ENCODE measurements at places on chromosomes 3 and 15. TPM values are rescaled to one million over a fixed set of nuclear protein-coding genes. Genes with fewer than 3 reads are reported as not detected.

- DNase-seq, result no peak
These were observed 52.8 kb downstream of the RAF1 start for GRCh38 chr3:12611117-12611516.

Gene CNTN3
- polyA plus RNA-seq, result 5.6 TPM

Gene ATR
- 15.1 TPM for polyA plus RNA-seq

DNA sequence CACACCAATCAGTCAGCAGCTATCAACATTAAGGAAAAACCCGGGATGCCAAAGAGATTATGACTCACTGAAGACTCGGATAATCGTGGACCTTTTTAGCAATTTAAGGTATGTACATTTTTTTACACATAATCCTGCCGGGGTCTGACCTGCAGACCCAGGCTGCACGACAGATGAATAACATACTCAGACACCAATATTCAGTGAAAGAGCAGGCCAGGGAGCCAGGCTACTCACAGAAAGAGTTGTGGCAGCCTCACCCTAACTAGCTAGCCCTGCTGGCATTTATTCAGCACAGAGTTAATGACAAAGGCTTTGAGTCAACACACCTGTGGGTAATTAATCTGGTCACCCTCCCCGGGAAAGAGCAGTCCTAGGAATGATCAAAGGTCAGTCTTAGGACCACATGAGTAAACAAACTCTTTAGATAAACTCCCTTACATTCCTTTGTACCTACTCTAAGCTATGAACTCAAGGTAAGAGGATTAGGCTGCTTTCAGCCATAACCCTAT is 727.5 kb downstream of the TBL1XR1 start:
- DNase-seq, result peak; percentile 2

Gene CD86
- polyA plus RNA-seq, result not detected

Gene CCR8
- polyA plus RNA-seq, result not detected

- DNase-seq, result no peak
These were observed 80.8 kb downstream of the PCCB start for GRCh38 chr3:136330900-136331299.

Gene ACP3
- polyA plus RNA-seq, result 1.1 TPM

DNA sequence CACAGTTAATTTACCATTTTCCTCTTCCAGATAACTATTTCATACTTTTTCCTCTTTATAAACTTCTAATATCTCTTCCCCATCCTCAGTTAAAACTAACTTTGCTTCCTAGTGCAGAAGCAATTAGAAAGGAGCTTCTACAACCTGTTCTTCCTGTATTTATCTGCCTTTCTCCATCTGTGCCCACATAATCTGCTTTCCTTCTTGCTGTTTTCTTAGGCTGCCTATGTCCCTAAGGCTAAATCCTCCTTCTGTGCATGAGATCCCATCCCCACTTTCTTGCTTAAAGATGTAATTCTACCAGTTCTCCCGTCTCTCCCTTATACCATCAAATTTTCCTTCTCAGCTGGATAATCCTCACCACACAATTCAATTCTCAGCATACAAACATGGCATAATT is 28.3 kb upstream of the HGD start:
- DNase-seq, result no peak

DNA sequence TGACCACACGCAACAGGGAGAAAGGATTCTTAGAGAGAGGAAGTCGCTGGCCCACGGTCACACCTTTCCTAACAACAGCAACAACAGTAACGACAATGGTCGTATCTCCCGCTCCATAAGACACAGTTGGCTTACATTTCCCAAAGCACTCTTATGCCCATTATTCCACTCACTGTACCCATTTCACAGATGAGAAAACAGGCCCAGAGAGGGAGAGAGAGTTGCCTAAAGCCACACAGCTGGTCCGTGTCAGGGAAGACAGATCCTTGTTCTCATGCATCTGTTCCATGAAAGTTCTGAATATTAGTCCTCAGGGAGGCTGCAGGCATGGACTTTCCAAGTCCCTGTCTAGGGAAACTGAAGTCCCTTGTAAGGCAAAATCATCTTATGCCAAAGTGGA is 42.0 kb upstream of the ATP2B2 start:
- DNase-seq, result no peak

DNA sequence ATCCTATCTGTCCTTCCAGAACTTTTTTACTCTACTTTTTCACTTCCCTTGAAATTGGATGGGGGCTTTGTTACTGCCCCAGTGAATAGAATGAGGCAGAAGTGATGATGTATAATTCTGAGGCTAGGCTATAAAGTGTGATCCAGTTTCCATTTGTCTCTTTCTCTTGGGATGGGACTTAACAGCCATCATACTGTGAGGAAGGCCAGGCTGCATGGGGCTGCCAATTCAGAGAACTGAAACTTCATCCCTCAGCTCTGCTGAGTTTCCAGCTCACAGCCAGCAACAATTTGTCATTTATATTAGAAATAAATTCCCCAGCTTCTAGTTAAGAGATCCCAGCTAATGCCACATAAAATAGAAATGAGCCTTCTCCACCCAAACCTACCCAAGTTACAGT is 504.0 kb upstream of the TGFBR2 start:
- DNase-seq, result no peak

- peak; percentile 91 for DNase-seq
These were observed 473 bp downstream of the TASOR start for GRCh38 chr3:56682462-56683121.

DNA sequence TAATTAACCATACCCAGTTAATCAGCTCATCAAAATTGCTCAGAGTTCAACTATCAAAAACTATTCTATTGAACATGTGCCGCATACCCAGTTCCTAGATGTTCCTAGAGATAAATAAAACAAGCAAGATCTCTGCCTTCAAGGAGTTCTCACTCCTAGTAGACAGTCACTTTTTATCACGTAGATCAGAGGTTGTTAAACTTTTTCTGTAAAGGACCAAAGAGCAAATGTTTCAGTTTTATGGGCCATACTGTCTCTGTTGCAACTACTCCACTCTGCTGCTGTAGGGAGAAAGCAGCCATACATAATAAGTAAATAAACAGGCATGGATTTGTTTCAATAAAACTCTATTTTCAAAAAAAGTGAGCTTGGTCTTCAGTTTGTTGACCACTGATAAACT is 7.9 kb downstream of the FBN1 start:
- DNase-seq, result no peak

GRCh38 chr15:50593761-50594160 is 47.3 kb upstream of the USP50 start:
- no peak for DNase-seq

DNA sequence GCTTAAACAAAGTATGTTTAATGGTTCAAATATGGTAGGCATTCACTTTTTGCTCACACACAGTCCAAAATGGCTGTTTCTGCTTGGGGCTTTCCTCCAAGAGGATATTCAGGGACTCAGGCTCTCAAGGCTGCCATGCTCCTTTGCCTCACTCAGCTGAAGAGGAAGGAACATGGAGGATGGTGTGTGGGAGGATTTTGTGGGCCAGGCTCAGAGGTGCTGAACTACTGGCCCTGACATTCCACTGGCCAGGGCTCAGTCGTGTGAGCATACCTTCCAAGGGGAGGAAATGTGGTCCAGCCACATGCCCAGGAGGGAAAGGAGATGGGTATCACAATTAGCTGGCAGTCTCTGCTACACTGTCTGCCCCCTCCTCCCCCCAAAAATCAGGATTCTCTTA is 8.7 kb downstream of the PXYLP1 start:
- DNase-seq, result peak; percentile 28

GRCh38 chr15:84638103-84638502 is 16.0 kb downstream of the WDR73 start:
- peak; percentile 56 for DNase-seq

Gene GOLGA6L4
- polyA plus RNA-seq, result 1.5 TPM

DNA sequence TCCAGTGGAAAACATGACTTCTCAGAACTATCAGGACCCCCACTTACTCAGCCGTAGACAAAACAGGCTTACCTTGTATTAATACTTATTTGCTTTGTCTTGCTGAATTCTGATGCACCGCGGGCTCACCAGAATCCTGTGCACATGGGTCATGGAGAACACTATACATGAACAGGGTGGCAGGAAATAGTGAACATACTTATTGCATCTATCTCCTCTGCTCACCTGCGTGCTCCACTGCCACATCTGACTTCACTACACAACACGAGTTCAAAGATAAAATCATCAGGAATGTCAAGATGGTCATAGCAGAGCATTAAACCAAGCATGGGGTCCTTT is 10.7 kb upstream of the MAPK6 start:
- no peak for DNase-seq

Gene ABI3BP
- 30.3 TPM for polyA plus RNA-seq

GRCh38 chr3:128863560-128863959 is 15.9 kb upstream of the ACAD9 start:
- DNase-seq, result no peak

DNA sequence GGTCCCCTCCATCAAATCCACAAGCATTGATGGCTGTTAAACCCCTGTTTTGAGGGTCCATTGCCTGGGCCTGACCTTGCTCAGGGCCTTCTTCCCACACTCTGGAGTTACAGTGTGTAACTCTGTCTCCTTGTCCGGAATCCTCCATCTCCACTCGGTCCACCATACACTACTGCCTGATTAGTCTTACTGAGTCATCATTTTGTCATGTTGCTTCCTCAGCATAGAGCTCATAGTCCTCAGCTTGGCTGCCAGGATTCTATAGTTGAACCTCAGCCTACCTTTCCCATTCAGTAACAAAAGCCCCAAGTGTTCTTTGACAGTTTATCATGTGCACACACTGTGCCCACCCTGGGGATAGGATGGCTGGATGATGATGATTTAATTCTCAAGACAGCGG is 113.0 kb downstream of the PDE8A start:
- DNase-seq, result peak; percentile 77

Gene GPR149
- not detected for polyA plus RNA-seq

GRCh38 chr3:74443102-74443501 is 171.4 kb downstream of the CNTN3 start:
- peak; percentile 75 for DNase-seq

DNA sequence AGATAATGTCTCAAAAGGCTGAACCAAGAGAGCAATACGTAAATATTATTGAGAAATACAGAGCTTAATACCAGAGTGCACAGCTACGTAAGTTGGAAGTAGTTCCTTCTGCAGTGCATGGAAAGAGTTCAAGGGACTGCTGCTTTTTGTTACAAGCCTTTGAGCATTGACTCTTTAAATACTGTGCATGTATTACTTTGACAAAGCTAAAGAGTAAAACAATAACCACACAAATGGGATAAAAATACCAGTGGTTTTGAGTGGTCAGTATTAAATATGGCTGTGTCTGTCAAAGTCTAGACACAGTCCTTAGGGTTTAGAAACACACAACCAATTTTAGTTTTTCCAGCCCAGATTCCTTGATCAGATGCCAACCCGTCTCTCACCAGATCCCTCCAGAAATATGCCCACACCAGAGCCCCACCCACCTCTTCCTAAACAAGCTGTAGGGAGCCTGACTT is 62.1 kb downstream of the SSR3 start:
- DNase-seq, result peak; percentile 39

Gene YEATS2
- 11.0 TPM for polyA plus RNA-seq

GRCh38 chr3:120432150-120432860 is 18.5 kb downstream of the FSTL1 start:
- peak; percentile 62 for DNase-seq

GRCh38 chr15:81097116-81097889 is 36.8 kb upstream of the CFAP161 start:
- no peak for DNase-seq

Gene ADGRG7
- not detected for polyA plus RNA-seq

Gene RHOV
- not detected for polyA plus RNA-seq

GRCh38 chr15:48996276-48996675 is 32.6 kb upstream of the SHC4 start:
- peak; percentile 40 for DNase-seq

Gene GPR15
- polyA plus RNA-seq, result not detected

Gene SEMA3F
- 0.54 TPM for polyA plus RNA-seq

Gene DAZL
- not detected for polyA plus RNA-seq

DNA sequence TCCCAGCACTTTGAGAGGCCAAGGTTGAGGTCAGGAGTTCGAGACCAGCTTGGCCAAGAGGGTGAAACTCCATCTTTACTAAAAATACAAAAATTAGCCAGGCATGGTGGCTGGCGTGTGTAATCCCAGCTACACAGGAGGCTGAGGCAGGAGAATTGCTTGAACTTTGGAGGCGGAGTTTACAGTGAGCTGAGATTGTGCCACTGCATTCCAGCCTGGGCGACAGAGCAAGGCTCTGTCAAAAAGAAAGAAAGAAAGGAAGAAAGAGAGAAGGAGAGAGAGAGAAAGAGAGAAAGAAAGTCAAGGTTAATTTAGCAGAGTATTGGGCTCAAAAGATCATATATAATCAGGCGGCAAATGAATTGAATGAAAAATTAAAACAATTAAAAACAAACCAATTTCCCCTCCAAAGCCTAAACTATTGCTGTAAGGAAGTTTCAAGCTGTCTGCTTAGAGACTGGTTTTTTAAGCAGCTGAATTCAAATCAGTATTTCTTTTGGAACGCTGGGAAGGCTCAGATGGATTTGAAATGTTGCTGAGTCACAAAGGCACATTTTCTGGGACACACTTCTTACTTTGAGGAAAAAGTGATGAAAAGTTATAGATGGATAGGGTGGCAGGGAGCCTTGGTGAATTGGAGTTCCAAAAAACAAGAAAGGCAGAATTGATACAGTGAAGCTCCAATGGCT is 81.3 kb upstream of the BHLHE40 start:
- peak; percentile 48 for DNase-seq

Gene RBPMS2
- polyA plus RNA-seq, result 0.54 TPM

DNA sequence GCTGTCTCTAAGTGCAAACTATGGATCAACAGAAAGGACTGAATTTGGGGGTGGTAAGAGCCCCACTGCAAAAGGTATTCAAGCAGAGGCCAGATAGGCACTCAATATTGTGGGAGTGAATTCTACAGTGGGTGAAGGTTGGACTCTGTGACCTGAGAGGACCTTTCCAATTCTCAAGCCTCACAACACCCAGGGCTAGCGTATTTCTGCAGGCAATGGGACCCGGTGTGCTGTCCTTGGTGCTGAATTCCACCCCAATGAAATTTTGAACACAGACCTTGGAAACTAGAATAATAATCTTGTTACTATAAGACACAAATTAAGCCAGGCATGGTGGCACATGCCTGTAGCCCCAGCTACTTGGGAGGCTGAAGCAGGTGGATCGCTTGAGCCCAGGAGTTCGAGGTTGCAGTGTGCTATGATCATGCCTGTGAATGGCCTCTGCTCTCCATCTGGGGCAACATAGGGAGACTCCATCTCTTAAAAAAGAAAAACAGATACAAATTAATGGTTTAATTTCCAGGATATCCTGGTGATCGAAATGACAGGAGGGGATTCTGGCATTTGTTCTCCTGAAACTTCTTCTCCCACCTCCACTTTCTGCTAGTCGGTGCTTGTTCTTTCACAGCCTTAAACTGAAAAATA is 135.4 kb downstream of the RAB11A start:
- DNase-seq, result peak; percentile 54

DNA sequence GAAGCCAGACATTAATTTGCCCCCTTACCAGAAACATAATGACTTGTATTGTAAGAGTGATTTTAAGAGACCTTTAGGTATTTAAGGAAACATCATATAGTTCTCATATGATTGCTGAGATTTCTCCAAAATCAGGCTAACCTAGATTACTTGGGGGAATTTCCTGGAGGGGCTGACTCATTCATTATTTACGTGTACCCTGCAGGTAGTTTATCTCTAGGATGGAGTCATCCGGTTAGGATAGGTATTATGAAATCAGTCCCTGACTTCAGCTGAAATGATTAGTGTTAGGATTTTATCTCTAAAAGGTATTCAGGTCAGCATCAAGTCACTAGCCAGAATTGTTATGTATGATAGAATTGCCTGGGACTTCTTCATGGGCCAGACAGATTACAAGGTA is 97.5 kb downstream of the TCF12 start:
- DNase-seq, result no peak

Measured in GM23248 (cell line).